Panc1 (cell line): ENCODE measurements at places on chromosomes 1 and 21. TPM values are rescaled to one million over a fixed set of nuclear protein-coding genes. Genes with fewer than 3 reads are reported as not detected.

MROH7 gene
- total RNA-seq = not detected

SLFNL1 gene
- 0.10 TPM for total RNA-seq

NLRP3 gene
- total RNA-seq = 0.33 TPM

TAS1R2 gene
- not detected for total RNA-seq

FAAH gene
- total RNA-seq = 25.9 TPM

TCEA3 gene
- 8.3 TPM for total RNA-seq

IL20 gene
- total RNA-seq = not detected

DNAJC28 gene
- total RNA-seq = 1.5 TPM

CLEC20A gene
- not detected for total RNA-seq

OR10J1 gene
- total RNA-seq = not detected

REN gene
- total RNA-seq = not detected

ESPN gene
- total RNA-seq = 8.5 TPM

GPR25 gene
- not detected for total RNA-seq

PSMB2 gene
- 95.0 TPM for total RNA-seq

TGFB2 gene
- 58.9 TPM for total RNA-seq

CZIB gene
- 57.2 TPM for total RNA-seq

SLC45A3 gene
- 3.0 TPM for total RNA-seq

CRP gene
- 0.90 TPM for total RNA-seq

OR2L5 gene
- not detected for total RNA-seq

KRTAP19-8 gene
- total RNA-seq = not detected

FNDC7 gene
- total RNA-seq = 0.05 TPM

CCDC17 gene
- total RNA-seq = 2.2 TPM

UBE2U gene
- not detected for total RNA-seq

CRNN gene
- total RNA-seq = not detected

AGRN gene
- total RNA-seq = 153 TPM

IKBKE gene
- total RNA-seq = 6.4 TPM

LDLRAD1 gene
- not detected for total RNA-seq

MYOM3 gene
- 0.05 TPM for total RNA-seq

ZBED6 gene
- 39.8 TPM for total RNA-seq

ANGPTL1 gene
- not detected for total RNA-seq

SGIP1 gene
- total RNA-seq = 1.6 TPM

A3GALT2 gene
- not detected for total RNA-seq

FGGY gene
- total RNA-seq = 15.5 TPM

BCAS2 gene
- 23.5 TPM for total RNA-seq

SYT2 gene
- total RNA-seq = 0.03 TPM

PRKAA2 gene
- total RNA-seq = 11.1 TPM

DTL gene
- 26.7 TPM for total RNA-seq

HCRTR1 gene
- 0.18 TPM for total RNA-seq
